Activated CD4-positive, CD25-positive, alpha-beta regulatory T cell treated with anti-CD3 and anti-CD28 coated beads, Interleukin-2, amount 50 U/mL, for 24 hours (primary cell): ENCODE measurements at places on chromosomes 12 and 14.
A peak's percentile ranks its signal among the peaks of the same experiment; 100 is the strongest.

DNA sequence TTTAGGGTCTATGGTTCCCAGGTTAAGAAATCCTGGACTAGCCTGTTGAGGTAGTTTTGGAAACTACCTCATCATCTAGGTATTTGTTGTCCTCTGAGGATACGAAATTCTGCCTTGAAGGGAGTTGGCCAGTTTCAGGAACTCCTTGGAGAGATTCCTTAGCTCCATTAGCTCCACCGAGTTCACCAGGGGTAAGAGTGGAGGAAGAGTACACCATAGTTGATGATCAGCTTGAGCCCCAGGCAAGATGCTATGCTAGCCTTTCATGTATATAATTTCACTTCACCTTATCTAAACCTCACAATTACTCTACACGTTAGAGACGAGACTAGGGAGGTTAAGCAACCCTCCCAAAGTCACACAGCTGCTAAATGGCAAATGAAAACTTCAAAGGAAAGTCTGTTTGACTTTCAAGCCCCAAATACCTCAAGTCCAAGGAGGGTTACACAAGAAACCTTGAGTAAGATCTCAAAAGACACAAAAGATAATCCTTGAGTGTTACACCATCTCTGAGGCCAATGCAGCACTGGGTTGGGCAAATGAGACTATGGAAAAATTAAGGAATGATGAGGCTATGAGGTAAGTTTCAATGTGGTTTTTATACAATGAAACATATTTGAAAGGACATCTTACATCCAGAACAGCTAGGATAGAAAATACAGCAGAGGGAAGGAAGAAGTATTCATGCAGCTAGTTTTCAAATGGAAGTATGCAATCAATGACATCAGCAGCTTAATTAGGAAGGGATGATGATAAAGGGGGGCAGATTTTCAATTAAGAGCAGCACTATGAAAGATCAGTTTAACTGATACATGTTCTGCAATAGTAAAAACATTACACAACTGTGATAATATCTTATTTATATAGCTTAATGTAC lies 97.2 kb upstream of the KRAS start:
- no peak for ATAC-seq

DNA sequence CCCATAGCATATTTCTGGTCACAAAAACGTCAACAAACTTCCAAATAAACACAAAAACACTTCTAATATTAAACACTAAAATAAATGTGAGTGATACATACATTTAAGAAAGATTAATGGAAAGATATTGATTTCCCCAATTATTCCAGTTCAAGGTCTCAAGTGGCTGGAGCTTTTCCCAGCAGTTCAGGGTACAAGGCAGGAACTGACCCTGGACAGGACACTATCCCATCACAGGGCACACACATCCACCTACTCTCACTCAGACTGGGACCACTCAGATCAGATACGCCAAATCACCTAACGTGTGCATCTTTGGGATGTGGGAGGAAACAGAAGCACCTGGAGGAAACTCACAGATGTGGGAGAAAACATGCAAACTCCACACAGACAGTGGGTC lies 50.4 kb downstream of the GCH1 start:
- ATAC-seq, result no peak

DNA sequence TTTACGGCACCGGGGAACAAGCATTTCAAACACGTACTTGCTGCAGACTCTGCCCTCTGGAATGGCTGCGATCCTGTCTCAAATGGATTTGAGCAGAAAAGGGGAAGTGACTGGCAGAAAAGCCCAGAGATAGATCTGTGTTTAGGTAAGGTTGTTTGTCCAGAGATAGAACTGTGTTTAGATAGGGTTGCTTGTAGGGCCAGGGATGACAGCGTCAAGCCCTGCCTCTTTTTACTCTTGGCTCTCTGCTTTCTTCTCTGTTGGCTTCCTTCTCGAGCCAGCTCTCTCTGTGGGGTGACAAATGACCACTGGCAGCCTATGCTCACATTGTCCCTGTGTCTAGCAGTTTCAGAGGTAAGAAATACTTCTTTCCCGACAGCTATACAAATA lies 11.4 kb downstream of the DGLUCY start:
- no peak for ATAC-seq

- no peak for ATAC-seq
These were observed 117.4 kb upstream of the SOX5 start for GRCh38 chr12:24066865-24067264.

DNA sequence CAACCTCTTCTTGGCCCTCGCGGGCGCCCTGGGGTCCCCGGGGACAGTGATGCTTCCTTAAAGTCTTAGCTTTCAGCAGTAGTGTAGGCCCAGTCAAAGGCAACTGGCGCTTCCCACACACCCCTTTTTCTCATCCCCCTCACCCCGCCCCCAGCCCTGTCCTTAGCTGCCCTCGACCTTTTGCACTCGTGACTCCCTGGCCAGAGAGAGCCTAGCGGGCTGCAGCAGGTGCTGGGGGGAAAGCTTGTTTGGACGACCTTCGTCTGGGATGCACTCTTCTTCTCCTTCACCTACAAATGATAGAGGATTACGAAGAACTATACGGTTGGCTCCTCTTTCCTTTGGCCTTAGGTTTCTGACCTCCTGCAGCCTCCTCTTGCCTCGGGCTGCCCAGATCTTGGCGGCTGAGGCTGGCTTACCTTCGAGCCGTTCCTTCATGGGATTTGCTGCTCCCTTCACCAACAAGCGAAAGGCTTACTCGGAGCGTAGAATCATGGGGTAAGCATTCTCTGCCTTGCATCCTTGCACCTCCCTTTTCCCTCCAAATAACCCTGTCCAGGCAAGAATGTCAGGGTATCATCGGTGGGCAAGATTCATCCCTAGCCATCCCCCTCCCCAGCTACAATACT lies 815 bp downstream of the COQ10A start:
- no peak for ATAC-seq

DNA sequence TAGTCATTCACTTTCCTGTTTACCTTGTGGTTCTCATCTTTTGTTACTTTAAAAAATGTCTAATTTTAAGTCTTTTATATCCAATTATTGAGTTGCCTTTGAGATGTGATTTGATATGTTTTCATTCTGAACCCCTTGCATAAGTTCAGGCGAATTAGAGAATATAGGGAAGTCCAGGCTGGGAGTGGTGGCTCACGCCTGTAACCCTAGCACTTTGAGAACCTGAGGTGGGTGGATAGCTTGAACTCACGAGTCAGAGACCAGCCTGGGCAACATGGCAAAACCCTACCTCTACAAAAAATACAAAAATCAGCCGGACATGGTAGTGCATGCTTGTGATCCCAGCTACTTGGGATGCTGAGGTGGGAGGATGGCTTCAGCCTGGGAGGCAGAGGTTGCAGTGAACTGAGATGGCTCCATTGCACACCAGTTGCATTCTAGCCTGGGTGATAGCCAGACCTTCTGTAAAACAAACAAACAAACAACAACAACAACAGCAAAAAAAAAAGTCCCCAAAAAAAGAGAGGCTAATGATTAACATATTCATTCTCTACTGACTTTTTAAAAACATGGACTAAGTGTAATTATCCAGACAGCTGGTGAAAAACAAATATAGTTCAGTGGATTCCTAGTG lies 451.1 kb upstream of the RGS6 start:
- no peak for ATAC-seq

- ATAC-seq, result no peak
These were observed 146.2 kb upstream of the PWP1 start for GRCh38 chr12:107539196-107539939.

- no peak for ATAC-seq
These were observed 10.4 kb upstream of the RND1 start for GRCh38 chr12:48875944-48876515.

- ATAC-seq, result no peak
These were observed 13.0 kb upstream of the AMN start for GRCh38 chr14:102909462-102909861.

GRCh38 chr12:62127516-62127915 lies 132.7 kb upstream of the USP15 start:
- no peak for ATAC-seq

DNA sequence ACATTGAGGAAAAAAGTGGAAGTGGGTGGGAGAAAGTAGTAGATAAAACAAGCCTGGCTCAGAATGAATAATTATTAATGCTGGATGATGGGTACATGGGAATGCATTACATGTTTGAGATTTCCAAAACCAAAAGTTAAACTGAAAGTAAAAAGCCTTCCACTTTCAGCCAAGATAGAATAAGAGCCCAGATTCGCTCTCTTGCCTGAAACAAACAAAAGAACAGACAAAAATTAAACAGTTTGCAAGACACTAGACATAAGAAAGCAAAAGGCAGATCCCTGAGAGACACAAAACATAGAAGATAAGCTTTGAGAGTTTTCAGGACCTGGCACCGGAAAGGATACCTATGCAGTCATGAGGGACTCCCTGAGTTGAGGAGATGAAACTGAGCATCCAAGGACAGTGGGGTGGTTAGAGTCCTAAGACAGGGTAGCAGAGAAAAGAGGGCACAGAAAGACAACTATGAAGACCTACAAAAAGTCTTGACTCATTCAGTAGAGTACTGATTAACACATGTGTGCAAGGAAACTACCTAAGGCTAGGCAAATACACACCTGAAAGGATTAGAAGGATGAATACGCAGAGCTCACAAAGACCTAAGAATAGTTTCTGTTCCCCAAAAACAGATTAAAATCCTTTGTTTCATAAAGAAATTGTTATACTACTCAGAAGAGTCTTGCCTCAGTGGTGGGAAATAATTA lies 54.1 kb downstream of the CEP83 start:
- ATAC-seq, result peak; percentile 45

DNA sequence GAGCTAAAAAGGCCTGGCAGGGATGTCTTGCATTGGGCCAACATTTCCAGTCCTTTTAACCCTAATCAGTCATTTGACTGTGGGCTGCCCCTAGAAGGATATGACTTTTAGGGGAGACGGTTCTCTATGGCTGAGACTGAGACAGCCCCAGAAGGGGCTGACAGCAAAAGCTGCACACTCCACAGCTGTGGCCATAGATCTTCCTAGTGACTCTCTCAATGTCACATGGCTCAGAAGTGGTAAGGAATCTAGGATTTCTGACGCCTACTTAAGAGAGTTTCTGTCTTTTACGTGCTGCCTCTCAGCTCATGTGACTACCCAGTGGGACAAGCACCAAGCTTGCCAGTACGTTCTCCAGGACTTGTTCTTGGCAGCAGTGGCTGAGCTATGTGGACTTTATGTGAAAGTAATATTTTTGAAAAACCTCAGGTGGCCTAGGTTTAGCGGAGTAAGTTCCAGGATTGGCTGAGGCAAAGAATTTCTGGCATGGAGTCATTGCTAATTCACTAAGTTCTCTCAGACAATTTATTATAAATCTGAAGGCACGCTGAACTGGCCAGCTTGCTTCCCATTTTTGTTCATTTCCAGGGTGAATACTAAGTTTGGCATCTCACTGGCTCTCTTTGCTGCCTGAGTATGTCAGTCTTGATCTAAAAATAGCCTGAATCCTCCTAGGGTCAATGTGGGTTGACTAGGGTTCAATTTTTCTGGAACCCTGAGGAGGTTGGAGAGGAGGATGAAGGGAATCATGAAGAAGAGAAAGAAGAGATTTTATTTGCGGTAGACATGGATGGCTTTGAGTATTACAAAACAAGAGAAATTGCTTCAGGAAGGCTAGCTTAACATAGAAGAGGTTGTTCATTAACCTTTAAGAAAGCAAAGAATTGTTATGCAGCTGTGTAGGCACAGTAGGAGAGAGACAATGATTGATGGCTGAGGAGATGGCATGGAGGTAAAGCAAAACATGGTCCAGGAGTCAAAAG lies 271.8 kb downstream of the AEBP2 start:
- ATAC-seq, result no peak

DNA sequence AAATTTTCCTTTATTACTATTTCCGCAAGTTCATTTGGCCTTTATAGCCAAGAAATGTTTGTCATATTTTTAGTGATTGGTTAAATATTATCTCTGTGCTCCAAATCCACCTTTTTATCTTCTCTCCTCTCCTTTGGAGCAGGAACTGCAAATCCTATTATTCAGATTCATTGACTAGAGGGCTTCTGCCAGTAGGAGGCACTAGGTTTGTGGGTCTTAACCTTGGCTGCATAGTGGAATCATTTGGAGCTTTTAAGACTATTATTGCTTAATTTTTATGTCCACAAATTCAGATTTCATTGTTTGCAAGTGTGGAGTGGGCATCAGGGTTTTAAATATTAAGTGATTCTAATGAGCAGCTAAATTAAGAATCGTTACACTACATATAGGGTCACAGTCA lies 75.3 kb upstream of the SYT10 start:
- ATAC-seq, result no peak

- peak; percentile 75 for ATAC-seq
These were observed 64.8 kb upstream of the PTGR2 start for GRCh38 chr14:73786636-73787485.

DNA sequence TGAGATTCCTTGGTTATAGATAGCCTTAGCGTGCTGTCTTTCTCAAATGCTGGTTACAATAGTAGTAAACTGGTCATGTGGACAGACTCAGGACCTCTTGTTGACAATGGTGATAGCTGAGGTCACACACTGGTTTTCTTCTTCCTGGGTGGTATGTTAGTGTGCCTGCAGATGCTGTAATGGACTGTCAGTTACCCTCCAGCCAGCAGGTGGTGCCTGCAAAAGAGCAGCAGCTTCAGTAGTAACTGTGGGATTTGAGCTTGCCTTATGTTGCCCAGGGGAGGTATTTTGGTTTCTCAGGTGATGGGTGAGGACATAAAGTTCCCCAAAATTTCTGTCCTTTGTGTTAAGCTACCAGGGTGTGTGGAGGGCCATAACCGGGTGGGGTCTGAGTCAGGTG lies 33.7 kb upstream of the SCAF11 start:
- ATAC-seq, result no peak

- no peak for ATAC-seq
These were observed 1014.1 kb downstream of the TMTC2 start for GRCh38 chr12:83700838-83701237.

DNA sequence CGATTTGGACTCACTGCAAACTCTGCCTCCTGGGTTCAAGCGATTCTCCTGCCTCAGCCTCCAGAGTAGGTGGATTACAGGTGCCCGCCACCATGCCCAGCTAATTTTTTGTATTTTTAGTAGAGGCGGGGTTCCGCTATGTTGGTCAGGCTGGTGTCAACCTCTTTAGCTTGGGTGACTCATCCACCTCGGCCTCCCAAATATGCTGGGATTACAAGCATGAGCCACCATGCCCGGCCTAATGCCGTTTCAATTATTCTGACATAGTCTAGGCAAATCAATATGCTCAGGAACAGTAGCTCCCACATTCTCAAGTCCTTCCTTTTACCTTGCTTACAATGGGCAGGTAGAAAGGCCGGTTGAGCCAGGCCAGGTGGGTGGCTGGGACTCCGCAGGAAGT lies 82.0 kb upstream of the EEA1 start:
- ATAC-seq, result no peak

GRCh38 chr12:4763549-4763948 lies 43.3 kb downstream of the GALNT8 start:
- no peak for ATAC-seq

- ATAC-seq, result no peak
These were observed 14.9 kb upstream of the FKBP11 start for GRCh38 chr12:48940181-48940580.

DNA sequence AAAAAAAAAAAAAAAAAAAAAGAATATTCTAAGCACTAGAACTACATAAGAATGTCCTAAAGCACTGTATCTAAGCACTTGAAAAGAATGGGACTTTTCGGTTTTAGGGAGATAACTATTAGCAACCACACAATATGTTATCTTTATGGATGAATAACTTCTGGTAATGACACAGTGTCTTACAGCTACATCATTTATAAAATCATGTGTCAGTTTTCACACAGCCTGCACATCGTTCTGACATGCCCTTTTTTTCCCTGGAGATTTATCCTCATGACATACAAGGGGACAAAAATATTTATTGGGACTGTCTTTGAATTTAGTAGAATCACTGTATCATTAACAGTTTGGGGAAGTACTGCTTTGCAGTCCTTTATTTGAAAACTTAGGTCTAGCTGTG lies 17.3 kb downstream of the TMEM19 start:
- ATAC-seq, result no peak

GRCh38 chr14:70886421-70887206 lies 20.6 kb upstream of the PCNX1 start:
- ATAC-seq, result peak; percentile 61
